ENCODE measurements at places on chromosomes 7 and 10. TPM values are rescaled to one million over a fixed set of nuclear protein-coding genes. Genes with fewer than 3 reads are reported as not detected.

DNA sequence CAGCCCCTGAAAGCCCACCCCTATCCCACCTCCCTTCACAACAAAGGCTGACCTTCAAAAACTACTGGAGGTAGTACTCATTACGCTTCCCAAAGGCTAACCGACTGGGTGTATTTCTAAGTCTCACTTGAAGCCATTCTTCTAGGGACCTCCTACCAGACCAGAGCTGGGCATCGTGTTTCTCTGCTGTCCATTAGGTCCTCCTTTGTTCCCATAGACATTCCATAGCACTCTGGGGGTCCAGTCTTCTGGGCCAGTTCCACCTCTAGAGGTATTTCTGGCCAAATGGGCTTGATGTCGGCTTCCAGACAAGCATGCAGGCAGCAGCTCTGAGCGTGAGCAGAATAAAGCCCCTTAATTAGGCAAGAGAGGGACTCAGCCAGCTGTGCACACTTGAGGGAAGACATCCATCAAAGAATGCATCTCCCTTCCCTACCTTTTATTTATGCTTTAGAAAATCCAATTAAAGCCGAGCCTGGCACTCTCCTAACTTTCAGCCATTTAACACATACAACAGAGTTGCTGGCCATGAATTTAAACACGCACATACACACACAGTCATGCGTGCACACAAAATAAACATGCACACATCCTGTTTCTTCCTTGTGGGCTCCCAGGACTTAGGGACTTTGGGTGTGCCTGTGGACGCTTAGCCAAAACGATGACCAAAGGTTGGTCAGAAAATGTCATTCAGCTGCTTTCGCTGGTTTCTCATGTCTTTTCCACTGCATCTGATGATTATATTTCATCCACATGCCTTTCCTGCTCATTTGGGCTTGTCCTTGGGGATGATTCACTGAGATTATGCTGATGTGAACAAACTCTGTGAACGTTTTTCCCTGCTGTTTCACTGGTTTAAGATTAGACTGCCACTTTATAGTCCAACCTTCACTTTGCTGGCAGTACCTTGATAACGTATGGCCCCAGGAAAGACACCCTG is 362.0 kb upstream of the NFE2L3 start:
- DNase-seq, result no peak

The OPN4 gene
- not detected for total RNA-seq

The MYO3A gene
- total RNA-seq, result 0.06 TPM

DNA sequence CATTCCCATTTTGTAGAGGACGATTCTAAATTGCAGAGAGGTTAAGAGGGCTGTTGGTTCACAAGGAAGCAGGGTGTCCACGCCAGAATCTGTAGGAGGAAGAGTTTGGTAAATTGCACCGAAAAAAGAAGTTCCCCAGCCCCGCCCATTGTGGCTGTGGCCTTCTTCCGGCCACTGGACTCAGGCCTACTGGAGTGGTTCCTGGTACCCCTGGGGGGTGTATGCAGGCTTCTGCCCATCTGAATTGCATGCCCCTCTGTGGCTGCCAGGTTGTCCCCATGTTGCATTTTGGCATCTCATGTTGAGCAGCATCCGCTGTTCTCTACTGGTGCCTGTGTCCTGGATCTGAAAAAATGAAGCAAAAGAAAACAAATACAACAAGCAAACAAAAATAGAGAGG is 234.2 kb downstream of the WDR11 start:
- DNase-seq, result no peak

The CAV2 gene
- total RNA-seq, result 91.3 TPM

The MOGAT3 gene
- total RNA-seq, result 0.14 TPM

The ADARB2 gene
- total RNA-seq, result 1.3 TPM

DNA sequence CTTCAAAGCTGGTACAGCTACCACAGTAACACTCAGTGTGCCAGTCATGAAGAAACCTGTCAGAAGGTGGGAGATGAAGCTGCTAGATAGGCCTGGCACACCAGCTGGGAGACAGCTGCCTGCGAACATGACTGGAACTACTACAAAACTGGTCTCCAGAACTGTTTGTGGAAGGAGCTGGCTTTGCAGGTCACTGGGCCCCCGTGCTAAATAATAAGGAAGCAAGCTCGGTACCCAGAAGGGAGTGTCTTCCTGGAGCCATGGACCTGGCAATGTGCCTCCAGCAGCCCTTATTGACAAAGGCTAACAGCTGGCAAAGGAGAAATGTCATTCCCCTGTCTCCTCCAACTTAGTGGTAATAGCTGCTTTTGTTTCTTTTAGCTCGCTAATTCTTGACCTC is 1217.6 kb upstream of the LRRN3 start:
- peak; percentile 27 for DNase-seq

GRCh38 chr7:69465262-69465661 is 133.0 kb upstream of the AUTS2 start:
- DNase-seq, result no peak

DNA sequence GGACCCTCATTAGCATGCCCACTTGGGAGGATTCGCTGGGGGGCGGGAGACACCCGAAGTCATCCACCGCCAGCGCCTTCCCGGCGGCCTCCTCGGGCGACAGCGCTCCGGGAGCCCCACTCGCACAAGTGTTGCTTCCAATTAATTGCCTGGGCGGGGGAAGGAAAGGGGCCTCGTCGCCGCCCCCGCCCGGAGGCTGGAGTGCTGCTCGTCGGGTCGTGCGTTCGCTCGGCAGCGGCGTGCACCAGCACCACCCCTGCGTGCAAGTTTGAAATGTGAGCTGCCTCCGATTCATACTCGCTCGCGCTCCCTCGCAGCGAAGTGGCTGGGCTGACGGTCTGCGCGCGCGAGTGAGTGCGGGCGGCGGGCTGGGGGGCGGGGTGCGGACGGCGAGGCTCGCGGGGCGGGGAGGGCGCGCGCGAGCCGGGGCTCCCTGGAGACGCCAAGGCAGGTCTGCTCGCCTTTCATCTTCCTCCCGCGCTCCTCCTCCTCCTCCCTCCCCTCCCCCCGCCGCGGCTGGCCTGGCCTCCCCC is 104.6 kb upstream of the PPIF start:
- DNase-seq, result peak; percentile 62

GRCh38 chr7:43876241-43876640 is 6.9 kb upstream of the MRPS24 start:
- DNase-seq, result no peak

DNA sequence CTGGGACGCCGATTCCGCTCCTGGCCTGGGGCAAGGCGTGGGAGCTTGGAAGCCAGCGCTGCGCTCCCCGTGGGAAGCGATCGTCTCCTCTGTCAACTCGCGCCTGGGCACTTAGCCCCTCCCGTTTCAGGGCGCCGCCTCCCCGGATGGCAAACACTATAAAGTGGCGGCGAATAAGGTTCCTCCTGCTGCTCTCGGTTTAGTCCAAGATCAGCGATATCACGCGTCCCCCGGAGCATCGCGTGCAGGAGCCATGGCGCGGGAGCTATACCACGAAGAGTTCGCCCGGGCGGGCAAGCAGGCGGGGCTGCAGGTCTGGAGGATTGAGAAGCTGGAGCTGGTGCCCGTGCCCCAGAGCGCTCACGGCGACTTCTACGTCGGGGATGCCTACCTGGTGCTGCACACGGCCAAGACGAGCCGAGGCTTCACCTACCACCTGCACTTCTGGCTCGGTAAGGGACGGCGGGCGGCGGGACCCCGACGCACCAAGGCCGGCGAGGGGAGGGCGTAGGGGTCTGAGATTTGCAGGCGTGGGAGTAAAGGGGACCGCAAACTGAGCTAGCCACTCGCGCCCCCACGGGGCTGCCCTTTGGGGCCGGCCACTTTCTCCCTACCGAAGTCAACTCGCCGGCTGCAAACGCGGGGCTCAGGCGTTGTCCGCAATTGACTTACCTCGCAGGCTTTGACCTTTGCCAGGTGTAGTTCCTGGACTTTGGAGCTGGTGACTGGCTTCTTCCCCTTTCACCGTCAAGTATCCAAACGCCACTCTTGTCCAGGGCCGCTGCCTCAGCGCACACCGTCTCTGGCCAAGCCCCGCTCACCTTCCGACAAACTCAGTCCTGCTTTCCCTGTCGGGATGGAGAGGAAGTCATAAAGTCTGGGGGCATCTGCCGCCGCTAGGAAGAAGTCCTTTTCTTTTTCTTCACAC is at the start of gene SCIN:
Gene SCIN, plus strand, starts transcription at position 187 of the 928 bp plus-strand sequence. Its CDS starts 67 bp downstream, at position 254.
- DNase-seq, result peak; percentile 57

GRCh38 chr10:7261351-7261750 is 149.5 kb downstream of the SFMBT2 start:
- DNase-seq, result no peak

GRCh38 chr7:51973939-51974338 is 657.3 kb upstream of the COBL start:
- no peak for DNase-seq

GRCh38 chr7:47982610-47983009 is 3.2 kb upstream of the HUS1 start:
- no peak for DNase-seq

DNA sequence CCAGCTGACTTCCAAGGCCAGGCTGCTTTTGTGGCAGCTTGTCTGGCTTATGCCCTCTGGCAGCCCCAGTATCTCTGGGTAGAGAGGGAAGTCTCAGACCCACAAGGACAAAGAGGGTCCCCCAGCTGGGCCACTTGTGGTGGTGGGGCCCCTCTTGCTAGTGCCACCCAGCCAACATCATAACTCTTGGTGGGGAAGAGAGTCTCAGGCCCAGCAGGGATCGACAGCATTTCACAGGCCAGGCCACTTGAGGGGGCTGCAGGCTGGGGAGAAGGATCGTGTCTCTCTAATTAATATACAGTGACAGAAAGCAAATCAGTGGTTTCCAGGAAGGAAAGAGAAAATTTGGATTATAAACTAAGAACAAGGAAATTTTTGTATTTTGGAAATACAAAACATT is 76.0 kb downstream of the TYW1B start:
- DNase-seq, result no peak

DNA sequence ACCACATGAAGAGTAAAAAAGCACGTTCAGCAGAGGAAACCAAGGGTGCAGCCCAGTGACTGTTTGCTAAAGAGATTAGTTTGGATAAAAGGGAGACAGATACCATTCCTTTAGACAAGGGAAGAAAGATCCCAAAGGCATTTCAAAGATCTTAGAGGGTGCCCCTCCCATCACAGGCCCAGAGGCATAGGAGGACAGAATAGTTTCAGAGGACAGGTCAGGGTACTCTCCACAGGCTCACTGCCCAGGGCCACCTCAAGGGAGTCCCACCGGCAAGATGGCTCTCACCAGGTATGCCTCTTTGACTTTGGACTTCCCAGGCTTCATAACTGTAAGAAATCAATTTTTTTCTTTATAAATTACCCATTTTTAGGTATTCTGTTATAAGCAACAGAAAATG is 4.7 kb upstream of the TCTN3 start:
- no peak for DNase-seq

DNA sequence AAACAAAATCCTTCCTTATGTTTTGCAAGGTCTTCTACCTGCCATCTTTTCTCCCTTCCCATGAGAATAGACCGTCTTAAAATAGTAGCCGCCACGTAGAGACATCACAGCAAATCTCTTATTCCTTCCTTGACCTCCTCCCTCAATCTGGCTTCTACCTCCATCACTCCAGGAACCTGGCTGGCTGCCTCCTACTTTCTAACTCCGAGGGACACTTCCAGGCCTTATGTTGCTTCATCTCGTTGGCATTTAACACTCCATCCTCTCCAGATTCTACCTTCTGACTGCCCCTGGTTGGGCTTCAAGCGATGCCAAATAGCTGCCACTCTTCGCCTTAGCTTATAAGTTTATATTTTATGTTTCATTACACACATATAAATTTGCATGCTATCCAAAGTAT is 26.4 kb upstream of the CALN1 start:
- no peak for DNase-seq

DNA sequence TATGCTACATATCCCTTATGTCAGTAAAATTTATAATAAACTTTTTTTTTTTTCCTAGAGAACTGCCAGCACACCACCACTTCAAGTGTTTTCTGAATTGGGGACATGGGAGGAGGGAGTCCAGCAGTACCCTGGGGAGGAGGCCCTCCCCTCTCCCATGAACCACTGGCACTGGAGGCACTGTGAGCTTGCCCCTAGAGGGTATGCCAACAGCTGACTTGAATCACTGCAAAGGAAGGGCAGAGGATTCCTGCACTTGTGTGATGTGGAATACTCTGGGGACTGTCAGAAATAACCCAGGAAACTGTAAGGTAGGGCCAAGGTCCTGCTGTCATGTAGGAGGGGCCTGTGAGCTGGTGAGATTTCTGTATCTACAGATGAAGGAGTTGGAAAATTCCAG is 8.5 kb upstream of the ARMS2 start:
- no peak for DNase-seq

- no peak for DNase-seq
Measured at GRCh38 chr7:113176836-113177235, 58.5 kb upstream of the SMIM30 start.

The NME8 gene
- total RNA-seq, result 0.89 TPM

GRCh38 chr7:108077709-108078108 is 52.5 kb downstream of the LAMB4 start:
- DNase-seq, result no peak

GRCh38 chr10:133274751-133275683 is 1.7 kb downstream of the ADAM8 start:
- DNase-seq, result no peak

DNA sequence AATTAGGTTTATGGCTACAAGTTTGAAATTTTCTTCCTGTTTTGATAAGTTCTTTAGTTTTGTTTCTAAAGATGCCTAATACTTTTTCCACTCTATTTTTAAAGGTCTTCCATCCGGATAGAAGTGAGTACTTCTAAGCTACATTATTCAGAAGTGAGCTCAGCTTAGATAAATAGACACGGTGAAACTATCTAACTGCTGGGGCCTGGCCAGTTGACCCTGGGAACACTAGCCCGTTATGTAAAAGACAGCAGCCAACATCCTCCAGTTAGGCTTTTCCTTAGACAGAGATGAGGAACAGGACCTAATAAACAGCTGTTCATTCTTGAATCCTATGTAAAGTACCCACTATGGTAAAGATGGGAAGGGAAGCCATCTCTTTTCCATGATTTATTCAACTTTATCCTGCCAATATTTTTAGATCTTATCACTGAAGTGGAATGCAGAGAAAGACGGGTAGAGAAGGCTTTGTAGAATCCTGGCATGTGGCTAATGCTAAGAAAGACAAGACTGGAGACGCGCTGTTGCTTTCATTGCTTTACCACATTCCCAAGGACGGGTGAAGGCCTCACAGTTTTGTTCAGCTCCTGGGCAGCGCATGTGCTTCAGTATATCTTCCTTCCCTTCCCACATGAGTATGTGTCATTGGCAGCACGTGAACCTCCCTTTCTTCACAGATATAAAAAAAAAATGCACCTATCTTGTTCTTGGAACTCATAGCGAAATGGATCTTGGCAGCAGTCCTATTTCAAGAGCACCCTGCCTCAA is 340.0 kb upstream of the MEOX2 start:
- no peak for DNase-seq

GRCh38 chr7:5234852-5235831 is 45.1 kb downstream of the WIPI2 start:
- DNase-seq, result no peak

GRCh38 chr7:32200646-32201045 is 130.4 kb upstream of the PDE1C start:
- DNase-seq, result no peak

DNA sequence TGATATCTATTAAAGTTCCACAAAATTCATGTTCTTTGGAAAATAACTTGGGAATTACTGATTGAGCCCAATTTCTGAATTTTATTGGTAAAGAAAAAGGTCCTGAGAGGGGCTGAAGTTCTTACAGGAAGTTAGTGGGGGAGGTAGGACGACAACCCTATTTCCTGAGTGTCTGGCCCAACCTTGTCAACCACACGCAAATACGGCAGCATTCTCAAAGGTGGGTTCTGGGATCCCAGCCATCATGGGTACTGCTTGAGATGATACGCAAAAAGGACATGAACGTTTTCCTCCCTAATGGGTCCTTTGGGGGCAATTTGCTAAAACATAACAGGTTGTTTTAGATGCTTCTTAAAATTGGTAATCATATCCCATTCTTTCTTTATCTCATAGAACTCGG is 2.7 kb upstream of the PDCD4 start:
- no peak for DNase-seq
